BE2C (cell line): ENCODE measurements at places on chromosomes 11 and 22.

GRCh38 chr11:81070948-81071347, 1630.1 kb upstream of the TENM4 start:
- no peak for DNase-seq

DNA sequence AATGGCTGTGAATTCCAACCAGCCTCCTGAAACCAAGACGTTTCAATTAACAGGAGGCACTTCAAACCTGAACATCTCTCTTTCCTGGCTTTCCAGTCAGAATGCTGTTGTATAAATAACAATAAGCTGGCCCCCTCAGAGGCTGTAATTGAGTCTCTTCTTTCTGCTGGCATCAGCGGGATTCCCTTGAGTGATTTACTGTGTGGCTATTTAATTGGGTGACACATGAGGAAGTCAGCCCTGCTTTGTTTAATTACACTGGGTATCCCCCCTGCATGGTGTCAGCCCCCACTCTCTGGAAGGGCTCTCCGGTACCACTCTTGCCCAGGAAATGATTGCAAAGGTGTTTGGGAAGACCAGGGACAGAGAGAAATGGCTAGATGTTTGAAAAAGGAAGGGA, 101.6 kb downstream of the NTM start:
- no peak for DNase-seq

DNA sequence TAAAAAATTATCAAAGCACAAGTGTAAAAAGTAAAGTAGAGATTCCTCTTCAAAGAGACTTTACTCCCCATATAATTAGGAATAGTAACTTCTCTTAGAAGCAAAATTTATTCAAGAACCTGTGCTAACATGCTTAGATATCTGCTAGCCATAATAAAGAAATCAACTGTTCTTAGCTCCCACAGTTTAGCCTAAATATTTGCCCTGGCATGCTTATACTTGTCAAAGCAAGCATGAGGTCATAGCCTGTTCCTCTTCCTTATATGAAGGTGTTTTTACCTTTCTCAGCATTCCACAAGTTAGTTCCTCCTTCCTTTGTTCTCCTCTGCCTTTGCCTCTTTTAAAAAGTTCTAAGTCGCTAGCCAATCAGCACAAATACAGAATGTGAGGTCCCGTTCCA, 30.3 kb downstream of the RIC3 start:
- DNase-seq: no peak

DNA sequence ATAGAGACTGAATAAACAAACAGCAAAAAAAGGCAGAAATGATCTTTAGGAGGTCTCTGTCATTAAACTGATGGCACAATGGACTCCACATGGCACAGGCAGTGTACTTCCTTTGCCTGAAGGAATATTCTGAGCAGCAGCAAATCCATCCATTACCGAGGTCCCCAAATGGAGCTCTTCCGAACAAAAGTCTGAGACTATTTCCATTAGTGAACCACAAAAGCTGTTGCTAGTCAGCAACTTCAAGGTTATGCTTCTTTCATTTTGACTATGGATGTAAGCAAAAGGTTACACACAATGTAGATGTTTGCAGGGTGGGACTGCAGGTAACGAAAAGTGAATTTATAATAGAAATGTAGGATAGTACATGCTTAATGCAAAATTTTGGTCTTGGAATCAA, 14.5 kb downstream of the NARS2 start:
- DNase-seq: no peak

- DNase-seq: peak; percentile 67
These were observed at the start of gene CD151 for GRCh38 chr11:832529-833113. Gene CD151 (plus strand): TSS chr11:832952. CDS start chr11:836070, 3,118 bp downstream.

DNA sequence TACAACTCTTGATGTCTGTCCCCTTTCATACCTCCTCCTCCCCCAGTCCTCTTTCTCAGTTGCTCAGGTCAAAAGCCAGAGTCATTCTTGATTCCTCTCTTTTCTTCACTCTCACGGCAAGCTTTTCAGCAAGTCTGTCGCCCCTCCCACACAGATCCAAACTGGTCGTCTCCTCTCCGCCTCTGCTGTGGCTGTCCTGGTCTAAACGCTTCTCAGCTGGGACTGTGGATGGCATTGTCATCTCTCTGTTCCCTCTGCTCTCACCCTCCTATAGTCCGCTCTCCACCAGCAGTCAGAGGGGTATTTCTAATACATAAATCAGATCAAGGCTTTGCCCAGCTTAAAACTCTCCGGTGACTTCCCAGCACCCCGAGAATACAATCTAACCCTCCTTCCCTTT, 46.8 kb upstream of the SPATA19 start:
- DNase-seq: no peak

- DNase-seq: no peak
These were observed 6.9 kb downstream of the FEZ1 start for GRCh38 chr11:125489166-125489565.

DNA sequence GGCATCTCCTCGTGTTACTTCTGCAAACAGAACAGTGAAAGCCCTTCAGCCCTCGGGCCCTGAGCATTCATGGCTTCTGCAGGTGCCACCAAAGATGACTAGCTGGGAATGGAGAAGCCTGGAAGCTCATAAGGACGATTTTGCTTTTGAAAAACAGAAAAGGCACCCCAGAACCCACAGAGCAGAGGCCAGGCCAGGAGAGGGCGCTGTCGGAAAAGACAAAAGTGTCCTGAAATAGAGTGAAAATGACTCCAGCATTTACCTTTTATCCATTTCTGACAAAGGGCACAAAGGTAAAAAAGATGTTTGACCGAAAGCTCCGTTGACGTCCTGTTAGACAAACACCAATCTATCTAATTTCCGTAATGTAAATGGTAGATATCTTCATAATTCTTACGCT, 37.6 kb downstream of the ZNF195 start:
- peak; percentile 65 for DNase-seq

DNA sequence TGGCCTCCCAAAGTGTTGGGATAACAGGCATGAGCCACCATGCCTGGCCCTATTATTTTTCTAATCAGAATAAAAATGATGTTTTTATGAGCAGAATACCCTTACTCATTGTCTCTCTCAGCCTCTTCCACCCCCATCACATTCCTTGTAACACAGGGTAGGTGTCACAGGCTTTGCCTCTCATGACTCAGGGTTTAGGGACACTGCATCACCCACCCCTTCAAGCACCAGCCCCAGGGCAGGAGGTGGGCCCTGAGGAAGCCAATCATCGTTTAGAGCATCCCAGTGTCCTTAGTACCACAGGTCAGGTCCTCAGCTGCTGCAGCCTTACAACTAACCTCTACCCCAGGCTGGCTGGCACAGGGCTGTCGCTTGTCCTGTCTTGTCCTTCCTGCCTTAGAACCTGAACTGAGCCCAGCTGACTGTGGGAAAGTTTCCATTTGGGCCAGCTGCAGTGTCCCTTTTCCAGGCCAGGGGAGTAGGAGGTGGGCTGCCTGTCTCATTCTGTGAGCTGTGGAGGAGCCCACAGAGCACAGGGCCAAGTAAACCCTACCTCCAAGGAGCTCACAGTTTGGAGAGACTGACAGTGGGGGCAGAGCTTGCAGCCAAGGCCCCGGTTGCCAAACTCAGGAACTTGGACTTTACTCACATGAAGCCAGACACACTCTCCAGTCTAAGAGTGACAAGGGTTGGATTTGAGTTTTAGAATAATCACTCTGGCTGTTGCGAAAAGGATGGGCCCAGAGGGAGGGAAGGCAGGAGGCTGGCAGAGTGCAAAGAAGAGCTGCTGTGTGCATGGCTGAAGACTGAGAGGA, 19.5 kb upstream of the UVRAG start:
- DNase-seq: no peak

GRCh38 chr11:4983841-4984240, 10.8 kb upstream of the OR51L1 start:
- DNase-seq: no peak

GRCh38 chr11:77449784-77450183, 24.1 kb downstream of the PAK1 start:
- DNase-seq: no peak

GRCh38 chr11:72807021-72807693, 7.1 kb upstream of the ATG16L2 start:
- no peak for DNase-seq
